Chondrocyte (in vitro differentiated cells): ENCODE measurements at places on chromosomes 4 and X.

DNA sequence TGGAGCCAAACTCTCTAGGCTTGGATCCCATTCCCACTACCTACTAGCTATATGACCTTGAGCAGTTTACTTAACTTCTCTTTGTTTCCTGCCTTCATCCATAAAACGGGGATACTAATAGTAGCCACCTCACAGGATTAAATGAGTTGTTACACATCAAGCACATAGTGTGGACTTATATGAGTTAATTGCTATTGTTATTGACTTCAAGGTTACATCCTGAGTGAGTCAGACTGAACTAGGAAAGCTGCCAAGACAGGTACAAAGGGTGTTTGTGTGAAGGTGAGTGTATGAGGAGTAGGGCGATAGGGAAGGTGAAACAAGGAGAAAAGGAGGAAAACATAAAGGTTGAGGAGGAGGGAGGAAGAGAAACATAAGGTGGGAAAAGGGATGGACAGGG is 32.2 kb downstream of the TFDP3 start:
- no peaks in the 10 kb centered on the region for H3K4me1 ChIP-seq
- no peak overlapping the region for H3K27ac ChIP-seq
- H3K4me3 ChIP-seq, result no peak overlapping the region
- no peaks in the 10 kb centered on the region for H3K36me3 ChIP-seq

DNA sequence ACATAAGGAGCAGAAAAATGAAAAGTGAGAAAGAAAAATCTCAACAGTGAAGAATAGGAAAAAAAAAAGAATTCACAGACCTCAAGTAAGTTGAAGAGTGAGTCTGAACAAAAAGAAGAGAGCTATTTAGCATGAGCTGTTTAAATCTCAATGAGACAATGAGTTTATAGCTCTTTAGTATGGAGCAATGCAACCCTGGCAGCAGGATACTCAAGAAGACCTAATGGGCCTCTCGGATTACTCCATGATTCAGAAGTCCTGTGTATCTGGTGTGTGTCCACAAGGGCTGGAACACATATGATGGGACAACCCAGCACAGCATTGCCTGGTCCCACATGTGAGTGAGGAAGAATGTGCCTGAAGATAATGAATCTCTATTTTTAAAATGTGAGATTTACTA is 563.1 kb upstream of the INTU start:
- H3K4me1 ChIP-seq, result peaks cover 29% of the 10 kb centered on the region
- peaks cover 1% of the 10 kb centered on the region for H3K36me3 ChIP-seq
- no peak for DNase-seq
- H3K4me3 ChIP-seq, result no peak overlapping the region
- no peak overlapping the region for H3K27ac ChIP-seq

DNA sequence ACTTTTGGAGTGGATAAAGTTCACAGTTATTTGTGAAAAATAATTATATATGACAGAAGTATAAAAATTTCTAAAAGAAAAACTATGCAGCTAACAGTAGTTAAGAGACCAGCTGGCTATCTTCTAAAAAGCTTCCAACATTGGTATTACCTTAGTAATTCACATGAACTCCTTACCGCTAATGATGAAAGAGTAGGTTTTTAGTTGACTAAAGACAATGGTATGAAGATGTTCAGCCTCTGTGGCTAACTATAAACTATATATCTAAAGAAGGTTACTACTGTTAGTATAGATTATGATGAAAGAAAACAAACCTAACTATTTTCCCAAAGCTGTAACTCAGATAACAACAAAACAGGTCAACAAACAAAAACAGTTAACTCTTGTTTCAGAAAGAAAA is 10.4 kb downstream of the CCNI start:
- no peak overlapping the region for H3K27ac ChIP-seq
- H3K4me1 ChIP-seq, result peaks cover 39% of the 10 kb centered on the region

GRCh38 chr4:132827522-132827921 is 321.6 kb upstream of the PCDH10 start:
- no peak for DNase-seq
- H3K36me3 ChIP-seq, result no peaks in the 10 kb centered on the region
- H3K27ac ChIP-seq, result no peak overlapping the region
- H3K4me1 ChIP-seq, result peaks cover 7% of the 10 kb centered on the region
- H3K4me3 ChIP-seq, result no peak overlapping the region

DNA sequence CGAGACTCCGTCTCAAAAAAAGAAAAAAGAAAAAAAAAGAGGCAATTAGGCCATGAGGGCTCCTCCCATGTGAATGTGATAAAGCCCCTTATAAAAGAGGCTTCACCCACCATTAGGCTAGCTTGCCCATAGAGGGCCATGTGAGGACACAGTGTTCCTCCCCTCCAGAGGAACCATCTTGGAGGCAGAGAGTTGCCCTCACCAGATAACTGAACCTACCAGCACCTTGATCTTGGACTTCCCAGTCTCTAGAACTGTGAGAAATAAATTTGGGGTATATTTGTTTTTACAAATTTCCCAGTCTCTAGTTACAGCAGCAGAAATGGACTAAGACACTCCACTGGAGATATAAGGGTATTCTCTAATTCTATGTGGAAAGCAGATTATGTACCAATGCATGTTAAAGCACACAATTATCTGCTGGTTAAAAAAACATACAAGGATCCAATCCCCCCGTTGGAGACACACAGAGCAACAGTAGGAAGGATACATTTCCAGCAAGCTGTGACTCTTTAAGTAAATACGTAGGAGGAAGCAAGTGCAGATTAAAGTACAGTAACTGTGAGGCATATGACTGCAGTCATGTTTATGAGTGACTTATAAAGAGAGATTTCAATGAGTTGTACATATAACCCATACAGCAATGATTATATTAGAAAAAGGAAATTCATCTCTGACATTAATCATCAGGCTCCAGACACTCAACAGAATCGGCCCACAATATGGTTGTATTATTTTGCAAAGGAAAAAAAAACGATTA is 21.4 kb downstream of the SH3RF1 start:
- peaks cover 5% of the 10 kb centered on the region for H3K36me3 ChIP-seq
- H3K27ac ChIP-seq, result peak overlapping the region; percentile 90
- DNase-seq, result no peak
- H3K4me1 ChIP-seq, result peaks cover 86% of the 10 kb centered on the region
- H3K4me3 ChIP-seq, result peak overlapping the region; percentile 8
- H3K27me3 ChIP-seq, result no peaks in the 10 kb centered on the region

DNA sequence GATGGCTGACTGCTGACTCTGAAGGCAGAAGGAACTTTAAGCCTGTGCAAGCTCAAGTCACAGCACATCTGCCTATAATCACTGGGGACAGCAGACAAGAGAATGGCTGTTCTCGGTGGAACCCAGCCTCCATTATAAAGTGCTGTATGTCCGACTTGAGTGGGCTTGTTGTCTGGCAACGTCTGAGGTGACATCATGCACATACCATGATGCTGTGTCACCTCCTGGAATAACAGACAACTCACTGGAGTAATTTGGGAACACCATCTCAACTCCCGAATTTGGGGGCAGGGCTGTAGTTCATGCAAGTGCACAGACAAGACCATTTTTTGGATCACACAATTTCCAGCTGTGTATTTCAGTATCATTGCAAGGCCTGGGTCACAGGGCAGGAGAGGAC is 59.8 kb upstream of the GPM6B start:
- H3K27ac ChIP-seq, result peak overlapping the region; percentile 80
- no peak overlapping the region for H3K4me3 ChIP-seq
- H3K4me1 ChIP-seq, result peaks cover 12% of the 10 kb centered on the region
- H3K36me3 ChIP-seq, result no peaks in the 10 kb centered on the region

GRCh38 chrX:5236096-5236495 is 992.6 kb downstream of the NLGN4X start:
- DNase-seq, result no peak
- H3K36me3 ChIP-seq, result no peaks in the 10 kb centered on the region

DNA sequence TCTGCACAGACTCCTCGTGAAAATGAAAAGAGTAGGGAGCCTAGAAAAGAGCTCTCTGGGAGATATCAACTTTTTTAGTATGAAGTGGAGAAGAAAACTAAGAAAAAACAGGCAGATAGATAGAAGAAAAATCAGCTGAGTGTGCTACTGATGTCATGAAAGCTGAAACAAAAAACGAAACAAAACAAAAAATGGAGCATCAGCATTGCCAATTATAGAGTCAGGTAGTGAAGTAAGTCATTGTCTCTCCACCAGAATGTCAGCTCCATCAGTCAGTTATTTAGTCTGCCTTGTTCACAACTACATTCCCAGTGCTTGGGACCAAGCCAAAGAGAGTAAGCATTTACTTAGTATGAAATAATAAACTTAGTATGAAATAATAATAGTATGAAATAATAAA is 595.1 kb downstream of the STPG2 start:
- H3K4me3 ChIP-seq, result no peak overlapping the region
- no peak for DNase-seq
- no peak overlapping the region for H3K27ac ChIP-seq
- no peaks in the 10 kb centered on the region for H3K27me3 ChIP-seq

GRCh38 chrX:15977644-15978043 is 123.0 kb upstream of the AP1S2 start:
- no peaks in the 10 kb centered on the region for H3K27me3 ChIP-seq
- H3K4me1 ChIP-seq, result no peaks in the 10 kb centered on the region
- no peak overlapping the region for H3K4me3 ChIP-seq
- H3K36me3 ChIP-seq, result no peaks in the 10 kb centered on the region
- no peak overlapping the region for H3K27ac ChIP-seq

DNA sequence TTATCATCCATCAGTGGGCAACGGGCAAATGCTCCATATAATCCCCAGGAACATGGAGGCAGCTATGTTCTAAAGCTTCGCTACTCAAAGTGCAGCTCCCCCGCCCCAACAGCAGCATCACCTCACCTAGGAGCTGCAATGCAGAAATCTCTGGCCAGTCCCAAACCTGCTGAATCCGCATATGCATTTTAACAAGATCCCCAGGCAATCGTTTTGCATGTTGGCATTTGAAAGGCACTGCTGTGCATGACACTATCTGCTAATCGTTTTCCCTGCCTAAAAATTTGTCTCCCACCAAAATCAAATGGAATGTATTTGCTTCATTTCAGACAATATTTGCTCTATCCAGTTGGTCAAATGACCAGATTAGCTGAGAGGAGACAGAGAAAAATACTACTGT is 15.2 kb downstream of the ADGRG2 start:
- no peak for DNase-seq
- H3K27ac ChIP-seq, result no peak overlapping the region
- H3K36me3 ChIP-seq, result peaks cover 5% of the 10 kb centered on the region
- H3K27me3 ChIP-seq, result peaks cover 23% of the 10 kb centered on the region
- no peaks in the 10 kb centered on the region for H3K4me1 ChIP-seq

DNA sequence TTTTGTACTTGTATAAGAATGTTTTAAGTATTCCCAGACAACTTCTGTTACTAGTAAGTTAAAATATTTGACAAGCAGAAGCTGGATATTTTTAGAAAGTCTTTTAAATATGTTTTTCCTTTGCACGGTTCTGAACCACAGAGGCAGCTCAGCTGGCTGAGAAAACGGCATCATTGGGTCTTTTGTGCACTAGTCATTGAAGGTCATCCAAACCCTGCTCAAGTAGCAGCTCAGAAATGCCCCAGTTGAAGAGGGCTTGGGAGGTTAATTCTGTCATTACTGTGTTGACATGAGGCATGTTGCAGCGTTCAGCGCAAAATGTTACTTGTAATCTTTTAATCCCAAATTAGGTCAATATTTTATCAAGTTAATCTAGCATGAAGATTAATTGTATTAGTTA is 383.7 kb upstream of the FAM241A start:
- H3K36me3 ChIP-seq, result peaks cover 2% of the 10 kb centered on the region
- peak overlapping the region; percentile 17 for H3K27ac ChIP-seq
- H3K4me3 ChIP-seq, result no peak overlapping the region

DNA sequence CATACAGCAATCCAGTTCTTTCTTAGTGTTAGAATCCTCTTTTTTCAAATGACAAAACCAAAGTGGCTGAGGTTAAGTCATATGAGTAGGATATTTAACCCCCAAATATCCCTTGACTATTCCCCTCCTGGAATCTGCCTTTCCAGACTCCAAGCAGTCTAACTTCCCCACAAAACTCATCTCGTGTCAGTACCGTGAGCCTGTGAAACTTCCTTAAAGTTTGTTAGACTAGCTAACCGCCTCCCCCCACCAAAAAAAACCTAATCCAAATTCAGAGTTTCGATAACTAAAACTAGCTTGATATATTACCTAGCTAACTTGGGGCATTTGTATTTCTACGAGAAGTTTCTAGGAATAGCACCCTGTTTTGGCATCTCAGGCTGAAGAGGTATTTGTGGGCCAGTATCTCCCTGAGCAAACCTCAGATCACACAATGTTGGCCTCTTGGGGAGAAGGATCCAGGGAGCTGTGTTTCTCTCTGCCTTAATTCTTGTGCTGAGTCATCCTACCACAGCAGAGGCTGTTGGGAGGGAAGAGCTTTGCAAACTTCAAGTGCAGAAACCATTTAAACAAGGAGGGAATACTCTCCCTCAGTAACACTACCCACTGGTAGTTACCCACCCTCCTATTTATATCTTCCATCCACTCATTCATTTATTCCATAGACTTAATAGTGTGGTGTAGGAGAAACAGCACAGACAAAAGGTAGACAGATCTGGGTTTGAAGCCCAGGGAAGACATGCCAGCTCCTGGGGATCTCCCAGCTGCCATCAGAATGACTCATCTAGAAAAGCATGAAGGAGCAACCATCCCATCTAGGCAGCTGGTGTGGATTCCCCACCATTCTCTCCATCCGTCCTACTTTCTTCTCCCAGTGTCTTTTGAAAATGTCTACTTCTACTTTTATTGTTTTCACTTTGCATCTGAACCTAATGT is 39.3 kb upstream of the TXK start:
- H3K36me3 ChIP-seq, result peaks cover 2% of the 10 kb centered on the region
- peaks cover 29% of the 10 kb centered on the region for H3K4me1 ChIP-seq
- peak overlapping the region; percentile 91 for H3K27ac ChIP-seq
- no peak for DNase-seq
- H3K4me3 ChIP-seq, result no peak overlapping the region

- H3K4me3 ChIP-seq, result no peak overlapping the region
- H3K36me3 ChIP-seq, result no peaks in the 10 kb centered on the region
- no peak overlapping the region for H3K27ac ChIP-seq
- no peak for DNase-seq
Measured at GRCh38 chr4:83371235-83371634, 36.6 kb upstream of the HPSE start.

GRCh38 chrX:133391111-133391510 is 24.2 kb downstream of the GPC4 start:
- H3K27ac ChIP-seq, result peak overlapping the region; percentile 46
- H3K4me3 ChIP-seq, result no peak overlapping the region
- DNase-seq, result no peak
- H3K27me3 ChIP-seq, result no peaks in the 10 kb centered on the region
- peaks cover 42% of the 10 kb centered on the region for H3K4me1 ChIP-seq

DNA sequence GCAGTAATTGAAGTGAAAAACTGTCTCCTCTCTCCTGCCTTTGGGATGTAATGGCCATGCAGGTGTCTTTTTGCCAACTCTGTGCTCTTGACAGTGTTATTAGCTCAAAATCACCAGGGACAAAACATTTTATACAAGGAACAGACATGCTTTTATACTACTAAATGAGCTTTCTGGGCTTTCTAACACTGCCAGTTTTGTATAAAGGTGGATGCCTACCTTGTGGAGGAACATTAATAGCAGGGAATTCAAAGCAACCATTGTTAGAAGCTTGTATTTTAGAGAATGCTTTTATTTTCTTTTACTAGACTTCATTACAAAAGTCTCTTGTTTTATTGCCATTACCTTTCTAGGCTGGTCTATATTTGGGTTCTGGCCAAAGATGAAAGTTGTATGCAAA is 54.7 kb upstream of the ARSJ start:
- no peak overlapping the region for H3K4me3 ChIP-seq
- no peak overlapping the region for H3K27ac ChIP-seq
- H3K36me3 ChIP-seq, result no peaks in the 10 kb centered on the region
- H3K27me3 ChIP-seq, result no peaks in the 10 kb centered on the region

- H3K36me3 ChIP-seq, result no peaks in the 10 kb centered on the region
- H3K27ac ChIP-seq, result no peak overlapping the region
Measured at GRCh38 chr4:36337665-36338185, 56.3 kb downstream of the DTHD1 start.
